ENCODE measurements at places on chromosomes 16 and 17.
A peak's percentile ranks its signal among the peaks of the same experiment; 100 is the strongest.

- no peak for DNase-seq
Observed at GRCh38 chr17:49874911-49875310, 27.0 kb upstream of the TAC4 start.

DNA sequence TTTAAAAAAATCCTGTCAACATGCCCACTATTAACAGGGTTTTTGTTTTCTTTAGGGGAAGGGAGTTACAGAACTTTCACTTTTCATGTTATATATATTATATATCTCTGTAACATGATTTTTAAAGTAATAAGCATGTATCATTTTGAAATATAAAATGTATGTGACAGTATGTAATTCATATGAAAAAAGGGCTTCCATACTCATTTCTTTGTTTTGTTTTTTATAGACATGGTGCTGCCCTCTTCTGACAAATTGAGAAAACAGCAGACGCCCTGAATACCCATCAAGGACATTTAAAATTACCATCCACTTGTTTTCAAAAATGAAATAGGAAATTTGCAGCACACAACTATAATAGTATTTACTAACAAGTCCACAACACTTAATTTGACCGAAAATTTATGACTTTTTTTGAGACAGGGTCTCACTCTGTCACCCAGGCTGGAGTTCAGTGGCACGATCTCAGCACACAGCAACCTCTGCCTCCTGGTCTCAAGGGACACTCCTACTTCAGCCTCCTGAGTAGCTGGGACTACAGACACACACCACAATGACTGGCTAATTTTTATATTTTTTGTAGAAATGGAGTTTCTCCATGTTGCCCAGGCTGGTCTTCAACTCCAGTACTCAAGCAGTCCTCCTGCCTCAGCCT is 30.4 kb downstream of the CFDP1 start:
- DNase-seq: no peak

GRCh38 chr17:4504188-4504587 is 5.5 kb downstream of the SPNS2 start:
- DNase-seq: no peak

GRCh38 chr17:21167303-21167702 is 40.5 kb downstream of the DHRS7B start:
- no peak for DNase-seq

- DNase-seq: no peak
Observed at GRCh38 chr17:286571-286970, 66.0 kb downstream of the RPH3AL start.

GRCh38 chr16:68247400-68247799 is 2.2 kb downstream of the PLA2G15 start:
- DNase-seq: no peak

DNA sequence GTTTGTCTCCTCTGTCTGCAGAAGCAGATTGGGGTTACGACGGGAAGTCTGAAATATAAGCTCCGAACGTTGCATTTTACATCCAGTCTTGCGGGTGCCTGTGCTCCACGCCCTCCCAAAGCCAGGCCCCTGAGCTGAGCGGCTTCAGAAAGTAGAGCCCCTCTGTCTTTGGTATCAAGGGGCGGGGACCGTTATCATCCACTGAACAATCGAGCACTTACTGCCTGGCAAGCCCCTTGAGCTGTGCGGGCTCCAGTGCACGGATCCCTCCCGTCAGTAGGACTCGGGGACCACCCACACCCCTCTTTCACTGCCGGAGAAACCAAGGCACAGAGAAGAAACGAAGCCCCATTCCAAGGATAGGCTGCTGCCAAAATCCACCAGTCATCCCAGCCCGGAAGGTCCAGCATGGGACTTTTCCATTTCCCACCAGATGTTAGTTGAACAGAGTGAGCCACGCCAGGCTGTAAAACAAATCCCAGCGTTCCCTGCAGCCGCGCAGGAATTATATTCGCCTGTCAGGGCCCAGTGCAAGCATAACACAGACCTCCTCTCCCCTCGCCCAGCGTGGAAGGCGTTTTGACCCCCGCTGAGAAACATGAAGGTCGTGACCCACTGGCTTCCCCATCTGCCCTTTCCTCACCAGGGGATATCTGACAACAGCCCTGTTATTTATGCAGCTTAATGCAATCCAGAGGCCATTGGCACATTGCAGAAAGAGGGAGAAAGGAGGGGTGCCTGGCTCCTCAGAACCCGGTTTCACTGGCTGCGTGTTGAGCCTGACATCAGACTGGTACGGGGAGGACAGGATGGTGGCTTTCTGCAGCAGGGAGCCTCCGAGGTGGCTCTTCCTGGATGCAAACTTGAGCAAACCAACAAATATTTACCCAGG is 212.2 kb upstream of the FOXF1 start:
- DNase-seq: no peak

DNA sequence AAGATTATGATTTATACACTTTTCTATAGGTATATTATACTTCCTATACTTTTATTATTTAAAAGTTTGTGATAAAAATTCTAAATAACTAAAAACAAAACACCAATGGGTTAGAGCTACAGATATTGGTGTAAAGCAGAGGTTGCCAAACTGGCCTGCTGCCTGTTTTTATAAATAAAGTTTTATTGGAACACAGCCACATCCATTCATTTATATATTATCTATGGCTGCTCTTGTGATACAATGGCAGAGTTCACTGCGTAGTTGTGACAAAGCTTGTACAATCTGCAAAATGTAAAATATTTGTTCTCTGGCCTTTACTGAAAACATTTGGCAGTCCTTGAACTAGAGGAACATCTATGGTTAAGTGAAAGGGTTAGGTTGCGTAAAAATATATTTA is 208.7 kb downstream of the PRKCB start:
- DNase-seq: no peak

GRCh38 chr16:76535-77272 is 1.3 kb upstream of the MPG start:
- DNase-seq: no peak

DNA sequence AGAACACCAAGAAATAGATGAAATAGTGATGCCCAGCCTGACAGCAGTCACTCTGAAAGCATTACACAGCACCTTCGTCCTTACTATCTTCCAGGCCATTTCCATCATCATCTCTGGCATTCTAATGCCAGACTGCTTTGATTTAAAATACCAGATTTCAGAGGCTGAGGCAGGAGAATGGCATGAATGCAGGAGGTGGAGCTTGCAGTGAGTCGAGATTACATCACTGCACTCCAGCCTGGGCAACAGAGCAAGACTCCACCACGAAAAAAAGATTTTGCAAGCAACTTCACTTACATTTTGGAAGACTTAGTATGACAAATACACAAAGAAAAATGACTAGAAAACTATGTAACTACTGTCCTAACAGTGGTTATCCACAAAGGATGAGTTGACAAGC is 244.0 kb downstream of the CPPED1 start:
- DNase-seq: no peak

- DNase-seq: peak; percentile 17
Observed at GRCh38 chr17:75487351-75488070, 27.8 kb downstream of the CASKIN2 start.

GRCh38 chr17:81200695-81201580 is 21.8 kb downstream of the CEP131 start:
- DNase-seq: no peak

GRCh38 chr16:89017543-89018281 is 40.7 kb upstream of the CBFA2T3 start:
- no peak for DNase-seq

- no peak for DNase-seq
Observed at GRCh38 chr16:48318630-48319029, 66.6 kb downstream of the SIAH1 start.
